ENCODE measurements at places on chromosomes 6 and 20.

DNA sequence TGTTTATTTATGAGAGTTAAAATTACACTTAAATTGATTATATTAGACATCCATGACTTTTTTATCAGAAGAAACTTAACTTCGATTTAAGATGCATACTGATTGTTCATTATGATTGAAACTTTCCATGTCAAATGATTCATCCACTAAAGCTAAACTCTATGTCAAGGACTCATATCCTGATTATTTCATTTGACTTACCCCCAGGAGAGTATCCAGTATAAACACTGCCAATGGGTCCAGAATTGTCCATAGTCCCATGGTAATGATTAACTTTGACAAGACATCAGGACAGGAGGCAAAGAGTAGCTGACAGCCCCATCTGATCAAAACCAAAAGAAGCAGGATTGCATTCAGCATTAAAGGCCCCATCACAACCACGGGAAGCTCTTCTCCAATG, 709.9 kb downstream of the TFAP2A start:
- no peak for DNase-seq

DNA sequence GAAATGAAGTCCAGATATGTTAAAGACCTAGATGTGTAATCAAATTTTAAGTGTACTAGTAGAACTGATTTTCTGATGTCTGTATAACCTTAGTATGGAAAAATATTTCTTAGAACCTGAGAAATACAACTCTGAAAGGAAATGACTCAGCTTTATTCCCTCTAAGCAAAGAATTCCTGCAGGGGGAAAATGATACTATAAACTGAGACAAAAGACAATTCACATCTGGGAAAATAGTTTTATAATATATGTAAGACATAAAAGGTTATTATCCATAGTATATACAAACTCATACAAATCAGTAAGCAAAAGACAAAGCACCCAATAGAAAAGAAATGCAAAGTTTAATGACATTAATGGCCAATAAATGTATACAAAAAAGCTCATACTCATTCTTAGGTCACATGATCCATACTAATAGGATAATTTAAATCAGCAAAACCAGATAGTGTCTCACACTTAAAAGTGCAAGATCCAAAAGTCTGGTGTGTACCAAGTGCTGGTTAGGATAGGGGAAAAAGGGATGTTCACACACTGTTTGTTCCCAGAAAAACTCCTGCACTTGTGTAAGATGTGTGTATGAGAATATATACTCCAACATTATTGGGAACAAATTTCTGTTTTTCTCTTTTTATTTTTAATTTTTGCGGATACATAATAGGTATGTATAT, 22.6 kb downstream of the RNF217 start:
- DNase-seq = no peak

DNA sequence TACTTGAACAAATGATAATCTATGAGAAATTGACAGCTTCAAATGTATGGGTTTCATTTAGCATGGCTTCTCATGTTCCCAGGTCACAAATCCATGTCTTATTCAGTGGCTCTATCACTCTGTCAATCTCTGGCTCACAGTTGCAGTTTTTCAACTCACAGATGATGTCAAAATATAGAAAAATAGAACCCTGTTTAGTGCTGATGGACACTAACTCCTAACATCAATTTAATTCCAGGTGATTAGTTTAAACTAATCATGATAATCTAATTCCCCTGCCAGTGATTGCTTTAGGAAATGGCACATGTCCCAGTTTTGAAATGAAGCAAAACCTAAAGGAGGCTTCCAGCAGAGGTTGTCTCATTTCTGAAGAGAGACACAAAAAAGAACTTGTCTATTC, 13.0 kb downstream of the KHDC1 start:
- DNase-seq = no peak

- DNase-seq = no peak
Observed at GRCh38 chr6:108002365-108003221, 44.6 kb upstream of the SEC63 start.

DNA sequence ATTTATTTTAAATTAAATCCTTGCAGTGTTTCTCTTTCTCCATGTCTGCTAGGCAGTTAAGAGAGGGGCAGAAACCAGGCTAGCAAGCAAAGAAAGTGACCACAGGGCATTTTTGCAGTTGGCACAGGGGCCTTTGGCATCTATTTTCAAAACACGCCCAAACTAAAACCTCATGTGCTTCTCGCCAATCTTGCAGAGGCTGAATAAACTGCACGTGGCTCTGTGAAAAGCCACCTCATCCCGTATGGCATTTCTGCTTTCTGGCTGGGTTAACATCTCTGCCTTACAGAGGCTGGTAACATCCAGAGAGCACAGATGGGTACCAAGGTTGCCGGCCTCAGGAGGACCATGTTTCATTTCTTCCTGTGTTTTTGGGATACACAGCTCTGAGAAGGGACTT, 54.6 kb downstream of the GJA10 start:
- no peak for DNase-seq

- no peak for DNase-seq
Observed at GRCh38 chr6:40792183-40792582, 205.0 kb upstream of the LRFN2 start.

GRCh38 chr6:35139924-35140638, 1.1 kb downstream of the TCP11 start:
- DNase-seq = peak; percentile 60

GRCh38 chr6:72810571-72811280, 188.9 kb downstream of the KCNQ5 start:
- no peak for DNase-seq

- peak; percentile 36 for DNase-seq
Observed at GRCh38 chr6:90256698-90257485, 39.8 kb downstream of the BACH2 start.

All from CD4-positive, alpha-beta T cell treated with Interleukin-12 subunit alpha and Interleukin-12 subunit beta, for 1 hour (primary cell).